Midbrain (tissue), 1 donor: ENCODE measurements at places on chromosomes 4 and X.

DNA sequence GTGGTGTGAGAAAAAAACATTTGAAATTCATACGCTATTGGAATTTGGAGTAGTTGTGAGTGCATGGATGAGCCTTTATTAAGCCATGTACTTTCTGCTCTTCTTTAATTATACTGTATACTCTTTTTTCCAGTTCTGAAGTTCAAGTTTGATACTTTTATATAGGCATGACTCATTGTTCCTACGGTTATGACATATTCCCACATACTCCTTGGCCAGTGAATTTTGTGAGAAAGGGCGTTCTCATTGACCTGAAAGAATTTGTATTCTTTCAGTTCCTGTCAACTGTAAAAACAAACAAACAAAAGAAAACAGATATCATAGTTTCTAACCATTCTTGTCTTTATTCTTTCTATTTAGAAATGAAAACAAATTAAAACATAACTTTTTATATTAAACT is 407.3 kb downstream of the MAPK10 start:
- DNase-seq, result no peak

DNA sequence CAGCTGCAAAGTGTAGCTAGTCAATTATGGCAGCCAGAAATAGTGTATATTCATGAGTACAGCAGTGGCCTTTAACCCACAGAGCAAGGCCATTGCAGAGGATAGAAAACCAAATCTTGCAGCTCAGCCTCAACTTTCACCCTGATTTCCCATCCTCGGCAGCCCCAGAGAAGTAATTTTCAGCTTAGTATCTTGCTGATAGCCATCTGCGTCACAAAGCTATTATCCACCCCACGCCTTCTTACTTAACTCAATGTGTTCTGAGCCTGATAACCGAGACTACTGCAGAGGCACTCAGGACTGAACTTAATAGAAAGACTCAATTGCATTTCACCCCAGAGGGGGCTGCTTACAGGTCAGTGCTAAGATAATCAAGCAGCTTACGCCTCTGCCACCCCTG is 174.5 kb upstream of the MAOA start:
- DNase-seq, result no peak

GRCh38 chr4:71608678-71609071 is 175.2 kb downstream of the GC start:
- DNase-seq, result no peak

DNA sequence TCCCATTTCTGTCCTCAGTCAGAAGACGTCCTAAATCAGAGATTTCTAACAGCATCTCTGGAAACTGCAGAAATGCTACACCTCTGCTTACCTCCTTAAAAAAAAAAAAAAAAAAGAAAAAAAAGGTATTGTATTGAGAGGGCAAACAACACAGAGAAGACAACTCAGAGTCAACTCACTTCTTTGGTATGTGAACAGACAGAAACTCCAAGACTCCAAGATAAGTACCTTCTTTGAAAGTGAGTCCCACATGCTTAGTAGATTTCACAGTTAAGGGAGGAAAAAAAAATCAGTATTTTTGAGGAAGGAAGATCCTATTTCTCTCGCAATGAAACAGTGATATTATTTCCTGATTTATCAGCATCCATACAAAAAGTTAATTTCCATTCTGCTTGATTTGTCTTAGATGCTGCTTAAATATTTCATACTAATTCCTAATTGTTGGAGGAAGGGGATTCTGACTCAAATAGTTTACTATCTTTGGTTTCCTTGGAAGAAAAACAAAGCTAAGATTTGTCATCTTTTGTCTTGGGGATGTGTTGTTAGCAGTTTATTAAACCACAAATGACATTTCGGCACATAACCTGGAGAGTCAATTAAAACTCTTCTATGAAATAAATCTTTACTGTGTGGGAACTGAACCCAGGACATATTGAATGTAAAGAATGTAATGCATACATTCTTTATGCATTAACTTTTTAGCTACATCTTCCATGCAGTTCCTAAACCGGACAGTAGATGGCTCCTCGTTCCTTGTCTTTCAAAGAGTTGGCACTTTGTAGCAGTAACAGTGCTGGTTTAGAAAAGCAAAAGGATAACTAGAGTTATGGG is 4.7 kb downstream of the RASGEF1B start:
- peak; percentile 89 for DNase-seq

DNA sequence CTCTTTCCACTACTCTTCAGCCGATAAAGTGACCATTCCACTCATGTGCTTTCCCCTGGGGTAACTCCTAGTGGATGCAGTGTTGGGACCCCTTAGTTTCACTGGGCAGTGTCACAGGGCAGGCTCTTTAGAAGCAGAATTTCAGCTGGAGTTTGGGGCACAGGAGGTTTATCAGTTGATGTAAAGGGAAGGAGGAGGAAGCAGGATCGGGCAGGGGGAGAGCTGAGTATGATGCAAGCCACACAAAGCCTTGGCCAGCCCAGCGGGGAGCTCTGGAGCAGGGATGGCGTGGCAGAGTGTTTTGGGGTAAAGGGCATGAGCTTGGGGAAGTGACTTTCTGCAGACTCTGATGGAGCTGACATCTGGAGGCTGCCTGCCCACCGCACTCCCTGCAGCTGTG is 19.3 kb downstream of the WDR13 start:
- DNase-seq, result no peak

DNA sequence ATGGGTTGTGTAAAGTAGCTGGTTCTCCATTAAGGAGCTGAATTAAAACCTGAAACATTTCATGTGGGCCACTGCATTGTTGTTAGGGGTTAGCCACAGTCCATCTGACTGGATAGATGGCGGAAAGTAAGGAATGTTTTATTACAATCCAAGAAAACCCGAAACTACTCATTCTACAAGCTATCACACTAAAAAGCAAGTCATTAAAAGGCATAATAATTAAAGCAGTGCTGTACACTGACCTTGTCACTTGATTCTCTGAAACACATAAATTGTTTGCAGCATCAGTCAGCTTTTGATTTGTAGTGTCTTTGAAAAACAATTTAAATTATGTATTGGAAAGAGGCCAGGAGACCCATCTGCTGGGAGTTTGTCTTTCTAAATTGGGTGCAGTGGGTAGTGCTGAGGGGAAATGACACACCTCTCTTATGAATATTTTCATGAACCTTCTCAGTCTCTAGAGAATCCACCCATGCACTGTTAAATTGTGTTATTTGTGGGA is 75.7 kb upstream of the ANK2 start:
- no peak for DNase-seq

- no peak for DNase-seq
Observed at GRCh38 chrX:107682256-107682655, 53.9 kb downstream of the PRPS1 start.

DNA sequence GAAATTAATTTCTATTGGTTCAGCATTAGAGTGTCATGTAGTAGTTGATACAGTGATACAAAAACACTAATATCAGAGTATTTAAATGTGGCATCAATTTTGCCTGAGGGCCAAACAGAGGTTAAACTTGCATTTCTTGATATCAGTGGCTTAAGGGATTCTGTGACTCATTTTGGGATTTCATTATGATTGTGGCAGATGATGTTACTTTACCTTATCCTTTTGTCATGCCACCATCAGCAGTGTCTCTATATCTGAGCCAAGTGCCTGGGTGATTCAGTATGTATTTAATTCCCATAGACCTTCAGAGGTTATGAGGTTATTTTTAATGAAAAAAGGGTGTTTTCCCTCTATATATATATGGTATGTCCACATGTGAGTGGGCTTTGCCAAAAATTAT is 582.9 kb downstream of the ADGRL3 start:
- DNase-seq, result no peak

DNA sequence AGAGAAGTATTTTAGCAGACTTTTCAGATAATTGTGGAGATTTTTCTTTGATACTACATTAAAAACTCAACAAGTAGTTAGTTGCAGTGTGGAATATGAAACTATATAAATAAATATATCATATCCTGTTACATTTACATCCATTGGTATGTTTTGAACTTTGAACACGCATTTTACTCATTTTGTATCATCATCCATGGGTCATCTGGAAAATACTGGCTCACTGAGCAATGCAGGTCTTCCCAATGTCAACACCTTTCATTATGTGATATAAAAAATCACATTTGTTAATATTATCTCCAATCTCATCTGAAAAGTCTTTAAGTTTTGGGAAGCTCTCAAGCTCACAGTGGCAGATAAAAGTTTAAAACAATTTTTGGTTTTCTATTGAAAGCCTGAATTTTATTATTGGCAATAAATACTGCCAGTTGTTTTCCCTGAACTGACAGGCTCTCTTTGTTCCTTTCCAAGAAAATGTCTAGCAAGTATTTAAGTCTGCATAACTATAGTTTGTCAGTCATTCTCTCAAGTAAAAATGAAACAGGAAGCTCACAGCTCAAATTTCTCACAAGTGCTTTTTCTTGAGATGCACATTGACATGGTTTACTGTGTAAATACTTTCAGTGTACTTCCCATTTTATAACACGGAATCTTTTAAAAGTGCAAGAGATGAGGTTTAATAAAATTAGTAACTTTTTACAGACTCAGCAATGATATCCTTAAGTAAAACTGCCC is 183.5 kb upstream of the GPC4 start:
- DNase-seq, result peak; percentile 0

DNA sequence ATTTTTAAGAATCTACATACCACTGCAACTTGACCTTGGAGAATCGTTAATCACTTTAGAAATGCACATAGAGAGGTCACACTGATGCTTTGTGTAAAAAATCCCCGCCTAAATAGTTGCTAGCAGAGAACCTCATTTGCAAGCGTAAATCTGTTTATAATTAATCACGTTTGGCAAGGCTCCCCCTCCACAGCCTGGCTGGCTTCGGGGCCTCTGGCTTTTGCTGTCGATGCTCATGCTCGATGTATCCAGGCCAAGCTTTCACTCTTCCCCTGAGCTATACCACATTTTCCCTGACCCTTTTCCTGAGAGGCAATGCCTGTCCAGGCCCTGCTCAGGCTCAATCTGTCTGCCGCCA is 23.4 kb downstream of the CYTL1 start:
- no peak for DNase-seq

GRCh38 chr4:15610855-15611254 is 44.3 kb downstream of the FBXL5 start:
- DNase-seq, result no peak

DNA sequence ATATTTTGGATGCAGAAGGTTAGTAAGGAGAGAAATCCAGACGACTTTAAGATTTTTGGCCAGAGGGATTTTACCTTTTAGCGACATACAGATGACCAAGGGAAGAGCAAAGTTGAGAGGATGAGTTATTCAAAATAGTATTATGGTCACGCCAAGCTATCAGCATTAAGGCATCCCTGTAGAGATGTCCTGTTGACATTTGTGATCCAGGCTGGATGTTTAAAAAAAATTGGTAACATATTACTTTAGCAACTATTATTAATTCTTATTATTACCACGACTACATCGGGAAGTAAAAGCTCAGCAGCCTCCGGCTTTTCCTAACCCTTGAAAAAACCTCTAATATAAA is 562 bp upstream of the OSTC start:
- no peak for DNase-seq

DNA sequence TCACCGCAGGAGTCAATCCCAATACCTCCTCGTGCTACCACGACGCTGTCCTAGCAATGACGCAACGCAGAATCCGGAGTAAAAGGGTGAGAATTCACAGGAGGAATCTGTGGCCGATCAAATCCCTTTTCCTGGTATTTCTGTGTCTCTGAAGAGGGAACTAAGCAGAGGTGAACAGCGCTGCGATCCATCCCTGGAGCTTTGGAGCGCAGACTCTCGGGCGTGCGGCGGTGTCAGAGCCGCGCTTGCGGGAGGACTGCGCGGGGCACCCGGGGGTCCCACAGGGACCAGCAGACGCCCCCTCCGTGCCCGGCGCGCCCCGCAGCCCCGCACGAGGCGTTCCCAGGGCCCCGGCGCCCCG is 17.2 kb upstream of the ZNF718 start:
- DNase-seq, result no peak
